ENCODE measurements at places on chromosomes 1 and 21.

DNA sequence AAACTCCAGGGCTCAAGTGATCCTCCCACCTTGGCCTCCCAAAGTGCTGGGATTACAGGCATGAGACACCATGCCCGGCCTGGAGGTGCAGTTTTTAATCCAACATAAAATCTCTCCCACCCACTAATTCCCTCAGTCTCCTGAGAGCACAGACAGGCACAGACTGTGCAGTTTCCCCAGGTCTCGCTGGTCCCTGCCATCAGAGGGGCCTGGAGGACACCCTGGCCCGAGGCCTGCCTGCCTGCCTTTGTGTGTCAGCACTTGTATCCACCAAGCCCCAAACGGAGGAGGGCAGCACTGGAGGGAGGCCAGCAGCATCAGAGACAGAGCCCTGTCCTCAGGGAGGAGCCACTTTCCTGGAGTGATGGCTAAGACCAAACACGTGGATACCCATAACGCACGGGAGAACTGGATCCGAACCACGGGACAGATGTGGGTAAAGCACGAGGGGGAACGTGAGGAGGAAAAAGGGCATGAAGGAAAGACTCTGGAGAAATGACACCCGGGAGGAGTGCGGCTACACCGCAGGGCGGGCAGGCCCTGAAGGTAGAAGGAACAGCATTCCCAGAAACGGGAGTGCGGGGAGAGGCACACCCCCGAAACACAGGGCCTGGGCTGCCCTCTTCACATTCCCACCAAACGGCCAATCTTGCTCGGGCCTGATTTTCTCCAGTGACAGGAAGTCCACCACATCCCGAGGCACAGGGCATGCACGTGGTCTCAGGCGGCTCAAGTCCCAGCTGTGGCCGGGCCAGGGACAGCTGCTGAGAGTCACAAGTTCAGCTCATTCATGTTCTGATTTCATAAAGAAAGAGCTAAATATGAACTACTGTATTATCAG is 29.7 kb downstream of the NPHP4 start:
- DNase-seq = no peak

- no peak for DNase-seq
Measured at GRCh38 chr1:203161703-203162102, 13.9 kb downstream of the MYBPH start.

- DNase-seq = no peak
Measured at GRCh38 chr1:15595809-15596617, 11.2 kb upstream of the AGMAT start.

GRCh38 chr1:229769006-229769405 is 143.0 kb downstream of the URB2 start:
- no peak for DNase-seq

DNA sequence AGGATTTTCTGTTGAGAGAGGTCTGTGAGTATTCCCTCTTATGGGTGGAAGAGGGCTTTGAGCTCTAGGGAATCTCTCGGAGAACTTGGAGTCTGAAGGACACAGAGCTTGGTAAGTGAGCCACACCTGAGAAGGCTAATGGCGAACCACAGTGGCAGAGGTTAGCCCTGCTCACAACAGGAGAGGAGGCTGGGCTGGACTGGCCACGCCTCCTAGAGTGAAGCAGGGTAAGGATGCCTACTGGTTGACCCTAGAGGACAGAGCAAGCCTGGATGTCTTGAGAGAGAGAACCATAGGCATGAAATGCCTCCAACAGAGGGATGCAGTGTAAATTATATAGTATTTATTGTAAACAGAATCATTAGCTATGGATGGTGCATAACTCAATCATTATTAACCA is 232.6 kb downstream of the PCP4 start:
- no peak for DNase-seq

DNA sequence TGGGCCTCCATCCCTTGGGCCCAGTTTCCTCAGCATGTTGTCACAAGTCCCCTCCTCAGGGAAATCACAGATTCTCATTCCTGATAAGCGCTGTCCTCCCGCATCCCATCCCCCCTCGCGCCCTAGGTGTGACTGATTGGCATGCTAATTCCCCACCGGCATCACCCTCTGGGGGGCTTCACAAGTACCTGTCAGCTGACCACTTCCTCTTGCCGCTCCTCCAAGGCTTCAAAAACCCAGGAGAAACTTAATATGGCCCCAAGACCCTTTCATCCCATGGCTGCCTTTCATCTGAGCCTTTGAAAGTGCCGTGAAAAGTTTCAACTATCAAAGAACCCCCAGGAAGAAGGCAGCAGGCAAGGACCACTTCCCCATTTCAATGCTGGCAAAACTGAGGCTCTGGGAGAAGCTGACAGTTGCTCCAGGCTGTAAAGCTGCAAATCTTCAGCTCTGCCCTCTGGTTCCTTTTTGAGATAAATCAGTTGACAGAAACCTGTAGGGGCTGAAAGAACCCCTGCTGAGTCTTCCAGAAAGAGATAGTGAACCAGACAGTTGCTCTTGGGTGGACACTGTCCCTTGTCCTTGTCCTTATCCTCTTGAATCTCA is 12.8 kb upstream of the MIXL1 start:
- no peak for DNase-seq

Data from AG09319 (cell line).